ENCODE measurements at places on chromosomes 7 and 10.

DNA sequence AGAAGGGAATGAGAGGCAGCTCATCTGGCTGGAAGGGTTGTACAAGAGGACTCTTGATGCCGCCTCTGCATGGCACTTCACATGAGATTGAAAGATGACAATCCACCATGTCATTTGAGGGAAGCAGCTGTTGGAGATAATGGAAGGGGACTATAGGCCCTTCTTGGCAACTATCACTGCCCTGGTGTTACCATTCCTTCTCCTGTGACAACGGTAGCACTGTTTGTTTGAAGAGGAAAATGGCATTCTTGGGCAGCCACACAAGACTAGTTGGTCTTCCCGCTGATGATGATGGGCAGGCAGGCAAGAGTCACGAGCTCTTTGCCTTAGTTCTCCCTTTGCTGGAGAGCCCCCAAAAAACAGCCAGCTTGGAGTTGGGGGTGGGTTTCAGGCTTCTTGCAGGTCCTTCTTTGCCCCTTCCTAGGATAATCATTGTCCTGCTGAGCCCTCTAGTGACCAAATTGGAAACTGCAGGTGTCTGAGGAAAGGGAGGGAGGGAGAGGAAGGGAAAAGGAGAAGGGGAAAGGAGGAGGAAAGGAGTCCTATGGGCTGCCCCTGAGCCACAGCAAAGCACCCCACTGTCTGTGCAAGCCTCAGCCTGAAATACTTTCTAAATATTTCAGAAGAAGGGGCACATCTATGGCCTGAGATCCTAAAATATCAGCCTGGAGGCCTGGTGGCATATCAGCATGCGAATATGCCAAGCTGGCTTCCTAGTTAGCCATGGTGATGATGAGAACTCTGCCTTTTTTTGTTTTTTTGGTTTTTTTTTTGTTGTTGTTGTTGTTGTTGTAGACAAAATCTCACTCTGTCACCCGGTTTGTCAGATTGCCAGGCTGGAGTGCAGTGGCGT lies 165.6 kb upstream of the KMT2E start:
- DNase-seq, result peak; percentile 44

DNA sequence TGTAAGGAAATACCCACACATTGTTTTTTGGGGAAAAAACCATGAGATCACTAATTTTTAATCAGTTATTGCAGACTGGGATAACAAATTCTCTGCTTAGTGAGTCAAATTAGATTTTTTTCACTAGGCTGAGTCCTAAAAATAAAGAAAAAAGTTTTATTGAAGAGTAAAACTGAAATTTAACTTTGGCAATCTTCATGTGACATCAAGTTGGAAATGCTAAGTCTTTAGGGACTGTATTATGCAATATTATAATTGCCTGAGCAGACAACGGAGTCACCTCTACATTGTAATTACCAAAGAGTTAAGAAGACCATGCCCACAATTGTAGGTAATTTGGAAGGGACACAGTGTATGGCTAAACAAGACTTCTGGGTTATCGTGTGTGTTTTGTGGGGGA lies 2.2 kb upstream of the CLEC5A start:
- DNase-seq, result no peak

GRCh38 chr10:95482501-95483233 lies 78.5 kb downstream of the SORBS1 start:
- no peak for DNase-seq

- no peak for DNase-seq
Observed at GRCh38 chr10:97173036-97173435, 12.7 kb downstream of the SLIT1 start.

DNA sequence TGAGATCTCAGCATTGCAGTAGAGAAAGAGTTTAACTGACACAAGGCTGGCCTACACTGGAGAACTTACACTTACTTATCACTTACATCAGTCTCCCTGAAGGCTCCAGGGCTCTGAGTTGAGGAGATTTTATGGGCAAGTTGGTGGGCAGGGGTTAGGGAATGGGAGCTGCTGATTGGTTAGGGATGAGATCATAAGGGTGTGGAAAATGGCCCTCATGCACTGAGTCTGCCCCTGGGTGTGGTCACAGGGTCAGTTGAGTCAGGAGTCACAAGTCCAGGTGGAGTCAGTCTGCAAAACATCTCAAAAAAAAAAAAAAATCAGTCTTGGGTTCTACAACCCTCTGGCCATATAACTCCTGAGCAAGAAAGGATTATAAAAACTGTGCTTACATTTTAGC lies 60.5 kb downstream of the PPP1R17 start:
- DNase-seq, result no peak

DNA sequence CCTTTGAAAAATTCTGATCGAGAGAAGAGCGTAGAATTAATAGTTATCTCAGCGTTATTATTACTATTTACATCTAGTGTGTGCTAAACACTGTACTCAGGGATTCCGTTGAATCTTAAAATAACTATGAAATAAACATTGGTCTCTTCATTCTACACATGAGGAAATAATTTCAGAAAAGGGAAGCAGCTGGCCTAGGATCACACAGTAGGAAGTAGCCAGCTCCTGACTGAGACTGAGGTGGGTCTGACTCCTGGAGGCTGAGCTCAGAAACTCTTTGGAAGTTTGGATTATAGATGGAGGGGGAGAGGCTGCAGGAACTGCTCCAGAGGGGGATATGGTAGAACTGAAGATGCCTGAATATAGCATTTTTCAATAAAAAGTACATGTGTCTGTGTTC lies 183.9 kb upstream of the WDR11 start:
- no peak for DNase-seq

- no peak for DNase-seq
Observed at GRCh38 chr7:90994121-90994520, 270.1 kb upstream of the FZD1 start.

GRCh38 chr10:75505840-75506506 lies 74.5 kb downstream of the LRMDA start:
- no peak for DNase-seq

DNA sequence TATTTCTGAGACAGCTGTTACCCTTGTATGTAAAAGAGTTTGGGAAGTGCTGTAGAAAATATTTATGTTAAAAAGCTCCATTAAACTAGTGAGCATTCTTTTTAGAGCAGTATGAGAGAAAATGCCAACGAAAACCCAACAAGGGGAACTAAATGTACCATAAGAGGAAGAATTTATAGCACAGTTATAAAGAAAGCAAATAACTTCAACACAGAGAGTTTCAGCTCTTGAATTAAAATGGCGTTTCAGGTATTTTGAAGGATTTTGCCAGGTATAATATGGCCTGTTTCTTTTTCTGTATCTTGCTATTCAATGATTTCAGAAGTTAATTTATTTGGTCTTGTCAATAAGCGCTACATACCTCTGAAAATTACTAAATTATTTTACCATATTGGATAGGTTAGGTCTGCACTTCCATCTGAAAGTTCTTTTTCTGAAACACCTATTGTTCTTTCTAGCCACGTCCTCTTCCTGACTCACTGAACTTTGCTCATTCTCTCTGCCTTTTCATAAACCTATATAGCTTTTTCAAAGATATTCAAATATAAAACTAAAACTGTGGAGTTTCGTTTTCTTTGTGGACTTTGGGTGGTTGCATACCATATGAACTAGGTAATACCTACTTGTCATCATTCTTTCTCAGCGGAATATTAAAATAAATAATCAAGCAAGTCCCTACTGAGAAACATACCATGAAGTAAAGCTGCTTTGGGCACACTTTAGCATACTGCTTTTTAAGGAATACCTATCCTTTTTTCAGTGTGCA lies 136.1 kb downstream of the SEMA3A start:
- DNase-seq, result no peak

DNA sequence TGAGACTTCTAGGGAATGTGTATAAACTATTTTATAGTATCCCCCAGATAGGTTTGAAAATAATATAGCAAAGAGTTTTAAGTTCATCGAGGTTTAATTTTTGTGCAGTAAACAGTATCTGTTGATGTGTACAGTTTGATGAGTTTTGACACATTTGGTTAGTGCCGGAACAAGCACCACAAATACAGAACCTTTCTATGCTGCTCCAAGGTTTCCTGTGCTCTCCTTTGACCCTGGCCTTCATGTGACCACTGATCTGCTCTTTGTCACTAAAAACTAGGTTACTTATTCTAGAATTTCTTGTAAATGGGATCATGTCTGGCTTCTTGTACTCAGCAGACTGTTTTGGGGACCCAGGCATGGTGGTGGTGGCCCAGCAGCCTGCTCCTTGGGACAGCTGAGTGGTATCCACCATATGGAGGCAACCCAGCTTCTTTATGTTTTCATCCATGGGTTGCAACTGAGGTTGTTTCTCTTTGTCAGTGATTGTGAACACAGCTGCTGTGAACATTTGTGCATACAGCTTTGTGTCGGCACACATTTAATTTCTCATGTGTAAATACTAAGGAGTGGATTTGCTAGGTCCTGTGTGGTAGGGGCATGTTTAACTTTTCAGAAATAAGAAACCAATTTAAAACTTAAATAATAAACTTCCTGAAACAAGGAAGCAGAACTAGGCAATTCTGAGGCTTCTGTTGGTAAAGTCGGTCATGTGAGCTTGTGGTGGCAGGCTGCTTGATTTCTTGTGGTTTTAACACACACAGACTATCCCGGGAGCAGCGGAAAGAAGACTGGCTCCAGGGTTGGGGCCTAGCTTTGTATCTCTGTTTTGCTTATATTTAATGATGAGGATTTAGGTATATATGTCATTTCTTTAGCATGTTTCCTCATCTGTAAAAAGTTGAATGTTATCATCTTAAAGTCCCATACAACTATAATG lies 219.4 kb downstream of the ABCA13 start:
- DNase-seq, result no peak

DNA sequence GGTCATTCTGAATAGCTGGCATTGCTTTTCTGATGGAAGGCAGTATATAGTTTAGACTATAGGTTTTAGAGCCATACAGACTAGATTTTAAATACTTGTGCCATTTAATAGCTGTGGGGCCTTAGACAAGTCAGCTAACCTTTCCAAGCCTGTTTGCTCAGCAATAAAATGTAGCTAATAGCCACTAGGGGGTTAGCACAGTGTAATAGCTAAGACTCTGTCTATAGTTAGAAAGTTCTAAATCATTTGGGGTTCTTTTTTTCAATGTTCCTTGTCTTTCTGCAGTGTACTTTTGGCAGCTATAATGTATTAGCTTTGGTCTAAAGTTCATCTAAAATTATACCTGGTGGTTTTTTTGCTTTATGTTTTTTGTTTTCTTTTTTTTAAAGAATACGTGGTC lies 7.5 kb upstream of the KIFBP start:
- no peak for DNase-seq

DNA sequence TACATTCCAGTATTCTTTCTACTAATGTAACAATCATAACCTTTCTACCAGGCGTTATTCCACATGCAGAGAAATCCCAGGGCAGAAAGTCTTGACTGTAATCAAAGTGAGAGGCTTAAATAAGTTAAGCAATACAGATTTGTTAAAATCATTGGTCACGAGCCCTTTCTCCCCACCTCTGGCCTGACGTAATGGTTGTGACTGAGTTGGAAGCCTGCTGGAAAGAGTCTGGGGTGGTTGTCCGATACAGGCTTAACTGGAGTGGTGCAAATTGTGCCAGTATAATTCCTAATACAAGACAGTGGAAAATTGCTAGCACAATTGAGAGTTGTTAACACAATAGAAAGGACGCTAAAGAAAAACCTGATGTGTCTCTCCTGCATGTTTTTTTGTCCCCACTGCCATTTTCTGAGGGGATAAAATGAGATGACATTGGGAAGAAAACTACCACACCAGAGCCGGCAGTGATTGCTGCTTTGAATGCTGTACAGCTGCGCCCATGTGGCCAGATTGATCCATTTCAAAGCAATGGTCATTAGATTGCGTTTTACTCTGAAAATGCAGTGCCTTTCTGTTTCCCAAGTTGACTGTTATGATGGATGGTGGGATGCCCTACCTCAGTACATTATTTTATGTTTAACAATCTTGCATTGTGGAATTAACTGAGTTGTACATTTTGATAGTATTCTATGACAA lies 190.8 kb downstream of the POU6F2 start:
- DNase-seq, result no peak

DNA sequence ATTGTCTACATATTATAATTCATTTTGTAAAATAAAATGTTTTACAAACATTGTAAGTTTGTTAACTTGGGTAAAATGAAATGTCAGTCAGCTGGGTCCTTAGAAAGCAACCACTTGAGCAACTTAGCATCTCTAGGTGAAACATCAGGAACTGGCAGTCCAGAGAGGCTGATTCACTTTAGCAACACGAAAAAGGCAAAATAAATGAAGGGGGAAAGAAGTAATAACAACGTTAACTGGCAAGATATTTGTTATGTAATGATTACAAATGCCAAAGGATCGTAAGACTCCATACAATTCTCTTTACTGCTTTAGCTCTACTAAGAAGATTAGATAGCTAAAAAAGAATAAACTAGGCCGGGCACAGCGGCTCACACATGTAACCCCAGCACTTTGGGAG lies 5.0 kb downstream of the PDZD8 start:
- DNase-seq, result no peak

DNA sequence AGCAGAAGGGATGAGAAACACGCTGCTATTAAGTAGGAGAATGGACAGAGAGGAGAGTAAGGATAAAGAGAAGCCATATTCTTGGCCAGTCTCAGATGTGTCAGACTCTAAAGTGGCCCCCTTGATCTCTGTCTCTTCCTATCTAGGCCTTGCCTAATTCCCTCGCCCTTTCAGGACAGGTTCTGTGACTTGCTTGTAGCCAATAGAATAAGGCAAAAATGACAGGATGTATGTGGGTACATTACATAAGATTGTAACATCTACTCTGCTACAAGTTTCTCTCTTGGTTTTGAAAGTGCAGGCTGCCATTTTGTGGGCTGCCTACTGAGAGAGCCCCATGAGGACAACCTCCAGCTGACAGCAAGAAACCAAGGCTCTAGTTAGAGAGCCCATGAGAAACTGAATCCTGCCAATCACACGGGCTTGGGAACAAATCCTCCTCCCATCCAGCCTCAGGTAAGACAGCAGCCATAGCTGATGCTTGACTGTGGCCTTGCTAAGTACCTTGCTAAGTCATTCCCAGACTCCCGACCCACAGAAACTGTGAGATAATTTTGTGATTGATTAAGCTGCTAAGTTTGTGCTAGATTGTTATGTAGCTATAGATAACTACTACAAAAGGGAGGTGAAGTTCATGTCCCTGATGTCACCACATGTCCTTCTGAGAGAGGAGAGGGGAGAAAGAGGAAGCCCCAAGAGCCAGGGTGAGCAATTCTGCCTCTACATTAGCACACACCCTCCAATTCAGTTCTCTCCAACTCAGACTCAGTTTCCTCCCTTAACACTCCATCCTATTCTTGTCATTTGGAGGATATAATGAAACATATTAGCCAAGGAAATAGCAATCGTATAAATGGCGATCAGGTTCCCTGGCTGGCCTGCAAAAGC lies 185.5 kb downstream of the SGMS1 start:
- DNase-seq, result no peak

DNA sequence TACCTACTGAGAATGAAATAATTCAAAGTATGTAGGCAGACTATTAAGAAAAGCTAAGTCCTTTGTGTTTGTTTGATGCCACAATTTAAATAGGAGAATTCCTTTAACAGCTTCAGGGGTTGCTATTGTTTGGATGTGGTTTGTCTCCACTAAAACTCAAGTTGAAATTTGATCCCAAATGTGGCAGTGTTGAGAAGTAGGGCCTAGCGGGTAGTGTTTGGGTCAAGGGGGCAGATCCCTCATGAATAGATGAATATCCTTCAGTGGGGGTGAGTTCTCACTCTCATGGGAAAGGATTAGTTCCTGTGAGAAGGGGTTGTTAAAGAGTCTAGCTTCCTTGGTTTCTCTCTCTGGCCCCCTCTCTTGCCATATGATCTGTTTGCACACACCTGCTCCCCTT lies 97.0 kb downstream of the HGF start:
- DNase-seq, result no peak

All from effector CD4-positive, alpha-beta T cell (primary cell).